Stomach (tissue), 19 donors: ENCODE measurements at places on chromosomes 16 and 17. TPM values are rescaled to one million over a fixed set of nuclear protein-coding genes. Genes with fewer than 3 reads are reported as not detected.

KRT25 gene
- not detected for polyA plus RNA-seq

DNA sequence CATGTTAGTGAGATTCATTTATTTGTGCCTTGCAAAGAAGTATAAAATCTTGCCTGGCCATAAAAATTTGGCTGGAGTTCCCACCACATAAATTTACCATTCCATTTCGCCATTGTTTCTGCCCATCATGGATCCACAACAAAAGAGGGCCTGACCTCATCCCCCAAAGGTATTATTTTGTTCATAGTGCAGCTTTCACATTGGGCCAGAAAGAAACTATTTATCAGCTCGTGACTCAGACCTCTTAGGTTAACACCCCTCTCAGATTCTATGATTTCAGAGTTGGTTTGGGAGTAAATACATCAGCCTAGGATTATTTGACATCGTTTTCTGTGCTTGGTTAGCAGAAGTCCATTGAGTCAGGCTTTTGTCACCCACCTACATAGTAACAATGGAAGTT lies 108.1 kb downstream of the SHISA6 start:
- no peak for DNase-seq

DNA sequence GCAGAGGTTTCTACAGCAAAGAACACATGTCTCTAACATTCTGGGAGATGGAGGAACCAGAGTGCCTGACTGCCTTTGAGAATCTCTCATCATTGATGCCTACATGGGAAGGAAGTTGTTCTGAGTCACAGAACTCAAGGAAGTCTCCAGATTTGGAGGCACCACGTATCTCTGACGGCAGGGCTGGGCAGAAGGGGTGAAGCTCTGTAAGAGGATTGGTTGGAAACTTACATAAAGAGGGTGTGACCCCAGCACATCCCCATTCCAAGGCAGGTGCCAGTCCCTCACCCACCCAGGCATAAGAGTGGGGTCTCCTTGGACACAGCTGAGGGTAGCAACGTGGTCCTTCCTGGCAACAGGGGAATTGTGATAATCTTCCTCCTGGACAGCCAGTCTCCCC lies 17.4 kb downstream of the TNFRSF13B start:
- DNase-seq: no peak

CCDC78 gene
- 1.3 TPM for polyA plus RNA-seq
